ENCODE measurements at places on chromosomes 1 and 21.

GRCh38 chr1:67214420-67215174 is 48.3 kb downstream of the IL23R start:
- peak; percentile 86 for DNase-seq

DNA sequence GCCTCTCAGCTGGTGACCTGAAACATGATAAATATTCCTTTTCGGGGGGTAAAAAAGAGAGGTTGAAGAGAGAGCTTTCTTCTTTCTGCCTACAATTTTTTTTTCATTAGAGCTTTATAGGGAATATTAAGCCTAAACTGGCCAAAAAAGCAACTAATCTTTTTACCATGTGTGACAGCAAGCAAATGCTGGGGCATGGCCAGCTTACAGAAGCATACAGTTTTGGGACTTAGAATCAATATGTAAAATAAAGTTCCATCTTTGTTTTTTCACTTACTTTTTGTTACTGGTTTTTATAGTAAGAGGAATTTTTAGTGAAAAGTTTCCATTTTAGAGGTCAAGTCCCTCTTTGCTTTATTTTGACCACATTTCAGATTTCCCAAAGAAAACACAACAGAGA is 301.2 kb upstream of the DEPDC1 start:
- DNase-seq, result no peak

- no peak for DNase-seq
Measured at GRCh38 chr1:224495866-224496265, 61.3 kb upstream of the WDR26 start.

- no peak for DNase-seq
Measured at GRCh38 chr1:173475564-173476196, 1.5 kb upstream of the PRDX6 start.

GRCh38 chr1:175079338-175079737 is 11.7 kb downstream of the TNN start:
- DNase-seq, result no peak

DNA sequence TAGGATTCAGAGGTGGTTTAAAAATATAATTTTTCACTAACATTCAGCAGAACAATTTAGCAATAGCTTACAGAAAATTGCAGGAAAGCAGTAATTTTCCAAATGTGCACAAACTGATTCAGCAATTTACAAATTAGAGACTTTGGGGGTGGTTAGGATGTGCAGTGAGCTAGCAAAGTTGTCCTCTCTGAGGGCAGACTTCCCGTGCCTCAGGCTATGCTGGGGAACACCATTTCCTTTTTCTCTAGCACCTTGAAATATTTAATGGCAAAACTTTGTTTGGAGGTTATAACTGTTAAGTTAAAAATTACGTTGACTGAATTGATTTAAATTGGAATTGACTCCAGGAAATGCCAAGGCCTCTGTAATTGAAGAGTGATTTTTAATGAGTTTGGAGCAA is 258.9 kb downstream of the PTBP2 start:
- peak; percentile 37 for DNase-seq
